Renal cortical epithelial cell (primary cell): ENCODE measurements at places on chromosomes 11 and 22.

- peak; percentile 64 for DNase-seq
Measured at GRCh38 chr11:76152086-76152681, 54.1 kb downstream of the WNT11 start.

- DNase-seq: no peak
Measured at GRCh38 chr11:114091516-114092397, 32.2 kb downstream of the ZBTB16 start.

DNA sequence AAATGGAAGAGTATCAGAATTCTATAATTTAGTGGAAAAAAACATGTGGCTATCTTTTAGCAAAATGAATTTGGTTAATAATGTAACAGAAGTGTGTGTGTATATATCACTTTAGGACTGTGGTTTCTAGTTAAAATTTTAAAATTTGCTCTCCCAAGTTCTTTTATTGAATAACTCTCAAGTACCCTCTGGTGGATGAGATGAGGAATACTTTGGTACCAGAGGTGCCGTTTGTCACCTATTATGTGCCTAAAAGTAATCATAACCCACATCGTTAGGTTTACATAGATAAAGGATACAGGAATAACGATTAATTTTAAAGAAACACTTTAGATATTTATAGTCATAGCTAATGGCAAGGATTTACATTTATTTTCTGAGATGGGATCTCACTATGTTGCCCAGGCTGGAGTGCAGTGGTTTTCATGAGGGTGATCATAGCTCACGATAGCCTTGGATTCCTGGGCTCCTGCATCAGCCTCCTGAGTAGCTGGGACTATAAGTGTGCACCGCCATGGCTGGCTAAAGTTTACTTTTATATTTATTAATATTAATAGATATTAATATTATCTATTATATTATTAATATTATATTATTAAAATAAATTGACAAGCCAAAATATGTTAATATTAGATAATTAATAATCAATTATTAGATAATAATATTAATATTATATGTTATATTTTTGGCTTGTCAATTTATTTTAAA, 66.7 kb upstream of the CAPRIN1 start:
- DNase-seq: no peak

DNA sequence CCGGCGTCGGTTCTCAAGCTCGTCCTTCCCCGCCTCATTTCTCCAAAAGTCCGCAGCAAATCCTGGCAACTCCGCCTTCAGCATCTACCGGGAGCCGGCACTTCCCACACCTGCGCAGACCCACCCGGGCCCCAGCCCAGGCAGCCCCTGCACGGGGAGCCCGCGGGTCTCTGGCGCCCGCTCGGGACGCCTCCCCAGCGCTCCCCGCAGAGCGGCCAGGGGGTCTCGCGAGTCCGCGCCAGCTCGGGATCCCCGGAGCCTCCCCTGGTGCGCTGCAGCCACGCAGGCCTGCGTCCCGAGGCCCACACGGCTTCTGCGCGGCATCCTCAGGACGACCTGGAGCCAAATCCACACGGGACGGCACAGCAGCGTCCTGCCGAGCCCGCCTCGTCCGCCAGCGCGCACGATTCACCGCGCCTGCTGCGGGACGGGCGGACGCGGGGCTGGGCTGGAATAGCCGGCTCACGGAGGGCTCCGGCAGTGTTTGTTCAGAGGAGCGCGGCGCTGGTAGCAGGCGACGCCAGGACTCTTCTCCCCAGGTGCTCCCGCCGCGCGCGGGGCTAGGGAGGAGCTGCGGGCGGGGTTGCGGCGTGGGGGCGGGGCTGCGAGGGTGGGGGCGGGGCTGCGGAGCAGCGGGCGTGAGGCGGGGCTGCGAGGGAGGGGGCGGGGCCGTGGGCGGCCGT, 816 bp upstream of the PHRF1 start:
- no peak for DNase-seq

GRCh38 chr11:2811206-2812091, 74.1 kb downstream of the CDKN1C start:
- no peak for DNase-seq

DNA sequence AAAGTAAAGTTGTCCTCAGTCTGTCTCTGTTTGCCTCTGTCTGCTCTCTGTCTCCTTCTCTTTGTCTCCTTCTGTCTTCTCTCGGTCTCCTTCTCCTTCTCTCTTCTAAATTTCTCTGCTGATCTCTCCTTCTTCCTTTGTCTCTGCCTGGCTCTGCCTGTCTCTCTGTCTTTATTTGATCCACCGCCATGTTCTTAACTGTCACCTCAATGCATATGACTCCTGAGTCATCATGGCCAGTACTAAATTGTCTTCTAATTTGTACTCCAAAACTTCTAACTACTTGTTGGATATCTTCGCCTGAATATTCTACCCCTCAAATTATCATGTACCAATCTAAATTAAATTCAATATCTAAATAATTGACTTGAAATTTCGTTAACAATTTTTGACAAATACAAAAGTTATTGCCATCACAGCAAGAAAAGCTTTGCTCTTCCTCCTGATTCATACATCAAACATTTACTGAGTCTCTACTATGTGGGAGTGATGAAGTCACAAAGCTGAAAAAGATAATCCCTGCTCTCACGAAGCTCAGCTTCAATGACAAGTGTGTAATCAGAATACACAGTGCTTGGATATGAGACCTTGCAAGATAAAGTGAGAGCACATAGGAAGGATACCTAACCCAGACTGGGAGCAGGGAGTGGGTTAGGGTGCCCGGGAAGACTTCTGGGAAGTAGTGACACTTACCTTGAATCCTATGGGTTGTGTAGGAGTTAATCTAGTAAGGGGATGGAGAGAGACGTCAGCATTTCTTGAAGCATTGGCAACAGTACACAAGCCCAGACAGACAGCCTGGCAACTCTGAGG, 193.0 kb downstream of the MAML2 start:
- peak; percentile 59 for DNase-seq

DNA sequence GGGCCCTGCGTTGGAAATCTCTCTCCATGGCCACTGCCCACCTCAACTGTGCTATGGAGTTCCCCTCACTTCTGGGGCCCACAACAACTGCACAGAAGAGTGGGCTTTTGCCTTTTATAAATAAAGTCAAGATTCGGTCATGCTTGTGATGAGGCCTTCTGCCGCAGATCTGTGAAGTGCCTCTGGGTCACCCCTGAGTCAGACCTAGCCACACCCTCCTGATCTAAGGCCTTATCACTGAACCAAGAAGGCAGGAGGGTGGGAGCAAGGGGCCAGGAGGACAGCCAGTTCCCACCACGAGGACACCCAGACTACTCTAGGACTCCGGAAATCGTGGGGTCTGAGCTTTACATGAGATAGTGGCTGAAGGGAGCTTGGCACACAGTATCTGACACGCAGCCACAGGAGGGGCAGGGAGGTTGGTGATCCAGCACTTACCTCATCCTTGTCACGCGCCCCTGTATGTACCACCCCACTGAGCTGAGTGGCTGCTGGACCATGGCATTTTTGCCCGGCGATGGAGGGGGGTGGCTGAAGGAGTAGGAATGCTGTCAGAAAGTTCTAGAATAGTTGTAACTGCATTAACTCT, 115.7 kb downstream of the ABTB2 start:
- peak; percentile 72 for DNase-seq

- DNase-seq: no peak
Measured at GRCh38 chr11:63958008-63958407, 16.4 kb upstream of the COX8A start.

- DNase-seq: no peak
Measured at GRCh38 chr11:107263844-107264563, 193.6 kb downstream of the CWF19L2 start.

GRCh38 chr22:30887453-30887852, 81.1 kb downstream of the MORC2 start:
- DNase-seq: no peak

DNA sequence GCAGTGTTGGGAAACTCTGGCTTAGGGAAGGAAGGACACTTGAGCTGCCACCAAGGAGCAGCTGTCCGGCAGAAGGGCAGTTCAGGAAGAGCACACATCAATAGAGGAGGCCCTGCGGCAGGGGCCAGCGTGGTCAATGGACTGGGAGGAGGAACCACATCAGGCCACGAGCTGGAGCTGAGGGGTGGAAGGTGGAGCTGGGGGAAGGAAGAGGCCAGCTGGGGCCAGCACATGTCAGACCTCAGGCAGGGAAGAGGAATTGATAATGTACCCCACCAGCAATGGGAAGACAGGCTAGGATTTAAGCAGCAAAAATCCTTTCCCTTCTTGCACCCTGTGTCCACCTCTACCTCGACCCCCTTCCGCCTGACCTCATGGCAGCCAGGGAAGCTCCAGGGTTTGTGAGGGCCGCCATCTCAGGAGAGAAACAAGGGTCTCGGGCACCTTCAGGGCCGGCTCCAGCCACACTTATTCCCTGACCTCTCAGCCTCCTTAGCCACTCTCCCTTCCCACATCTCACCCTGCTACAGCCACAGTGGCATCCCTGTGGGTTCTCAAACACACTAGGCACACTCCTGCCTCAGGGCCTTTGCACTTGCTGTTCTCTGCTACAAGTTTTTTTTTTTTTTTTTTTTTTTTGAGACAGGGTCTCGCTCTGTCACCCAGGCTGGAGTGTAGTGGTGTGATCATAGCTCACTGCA, 157.8 kb upstream of the GRK3 start:
- DNase-seq: no peak

GRCh38 chr11:40381481-40381880, 1078.0 kb downstream of the LRRC4C start:
- DNase-seq: no peak

- DNase-seq: no peak
Measured at GRCh38 chr11:30282289-30282631, 40.6 kb upstream of the ARL14EP start.

GRCh38 chr11:32087597-32087996, 3.3 kb upstream of the RCN1 start:
- peak; percentile 68 for DNase-seq

GRCh38 chr22:17401728-17402127, 32.5 kb downstream of the CECR2 start:
- no peak for DNase-seq

GRCh38 chr11:66663741-66664296, 13.9 kb downstream of the RBM4B start:
- no peak for DNase-seq

GRCh38 chr22:33036881-33037280, 21.3 kb downstream of the SYN3 start:
- DNase-seq: no peak

- DNase-seq: no peak
Measured at GRCh38 chr11:64722141-64723065, 594 bp downstream of the NRXN2 start.

- no peak for DNase-seq
Measured at GRCh38 chr22:23906641-23907040, 12.5 kb downstream of the MIF start.

GRCh38 chr11:36605221-36606216, 7.5 kb upstream of the RAG2 start:
- no peak for DNase-seq

DNA sequence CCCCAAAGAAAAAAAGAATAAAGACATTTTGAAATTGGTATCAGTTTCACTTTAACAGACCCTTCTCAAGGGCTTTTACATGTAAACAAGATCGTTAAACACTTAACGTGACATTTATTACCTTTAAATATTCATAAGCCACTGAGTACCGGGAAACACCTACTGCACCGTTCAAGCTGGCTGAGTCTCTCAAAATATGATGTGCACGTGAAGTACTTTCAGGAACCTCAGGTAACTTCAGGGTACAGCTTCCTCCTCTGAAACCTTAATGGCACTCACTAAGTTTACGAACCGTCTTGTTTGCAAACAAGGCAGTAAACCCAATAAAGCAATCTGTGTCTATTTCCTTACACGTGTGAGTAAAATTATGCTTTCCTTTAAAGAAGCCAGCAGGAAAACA, 105.5 kb upstream of the TENM4 start:
- peak; percentile 75 for DNase-seq

- DNase-seq: peak; percentile 4
Measured at GRCh38 chr11:30314625-30315024, 8.3 kb upstream of the ARL14EP start.

DNA sequence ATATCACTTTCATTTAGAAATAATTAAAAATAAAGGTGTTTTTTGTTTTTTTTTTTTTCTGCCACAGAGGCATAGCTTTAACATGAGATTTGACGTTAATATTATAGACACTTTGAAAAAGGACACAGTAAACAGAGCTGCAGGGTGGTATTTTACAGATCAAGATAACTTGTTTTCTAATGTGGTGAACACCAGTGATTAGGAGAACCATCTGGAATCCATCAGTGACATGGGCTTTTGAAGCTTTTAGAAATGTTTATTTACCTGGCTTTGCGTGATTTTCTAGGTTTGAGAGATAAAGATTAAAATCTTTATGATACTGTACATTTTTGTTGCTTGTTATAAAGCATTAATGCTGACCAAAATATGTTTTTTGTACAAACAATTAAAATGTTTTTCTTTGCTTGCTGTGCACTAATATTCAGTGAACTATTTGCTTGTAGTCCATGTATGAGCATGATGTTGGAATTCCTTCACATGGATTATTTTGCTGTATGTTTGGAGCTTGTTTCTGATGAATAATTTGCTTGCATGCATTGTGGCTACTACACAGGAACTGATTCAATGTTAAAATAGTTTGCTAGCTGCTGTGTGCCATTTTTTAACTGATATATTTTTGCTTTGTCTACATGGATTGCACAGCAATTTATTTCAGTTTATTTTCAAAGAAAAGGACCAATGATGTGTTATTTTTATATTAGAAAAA, 352.1 kb upstream of the NARS2 start:
- no peak for DNase-seq

GRCh38 chr22:27877501-27877900, 41.6 kb downstream of the PITPNB start:
- no peak for DNase-seq

DNA sequence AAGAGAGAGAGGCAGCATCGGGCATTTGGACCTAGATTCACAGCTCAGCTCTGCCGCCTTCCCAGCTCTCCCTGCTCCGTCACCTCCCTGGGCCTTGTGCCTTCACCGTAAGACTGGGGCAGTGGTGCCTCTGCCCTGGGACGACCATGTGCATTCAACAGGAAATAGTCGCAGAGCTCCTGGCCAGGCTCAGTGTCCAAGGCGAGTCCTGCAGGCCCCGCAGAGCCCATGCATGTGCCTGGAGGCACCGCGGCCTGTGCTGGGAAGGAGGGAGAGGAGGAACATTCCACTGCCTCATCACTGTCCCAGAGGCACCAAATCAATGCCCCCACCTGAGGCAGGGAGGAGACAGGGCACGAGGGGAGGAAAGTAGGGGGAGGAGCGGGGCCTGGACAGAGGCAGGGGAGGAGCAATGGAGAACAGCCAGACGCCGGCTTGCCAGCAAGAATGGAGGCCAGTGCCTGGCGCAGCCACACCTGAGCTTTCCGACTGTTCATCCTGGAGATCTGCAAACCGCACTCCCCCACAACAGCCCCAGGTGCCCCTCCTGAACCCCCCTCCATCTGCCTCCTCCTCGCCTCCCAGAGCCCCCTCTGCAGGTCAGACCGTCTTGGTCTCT, 74.4 kb upstream of the PRR5 start:
- DNase-seq: no peak

- no peak for DNase-seq
Measured at GRCh38 chr11:1326435-1327063, 17.1 kb upstream of the TOLLIP start.

- no peak for DNase-seq
Measured at GRCh38 chr11:126702165-126702720, 298.3 kb downstream of the KIRREL3 start.
